Stimulated activated CD4-positive, alpha-beta T cell treated with anti-CD3 and anti-CD28 coated beads, Interleukin-1b, Interleukin-23, amount 100 ng/mL, for 1 hour (primary cell): ENCODE measurements at places on chromosomes 4 and X.

- no peak for DNase-seq
These were observed 782.9 kb upstream of the FTHL17 start for GRCh38 chrX:31854716-31855115.

GRCh38 chrX:96684339-96685209, at the start of gene DIAPH2:
Gene DIAPH2 (plus strand): TSS chrX:96684842.
- DNase-seq, result peak; percentile 12

GRCh38 chr4:145301386-145302080, 121.1 kb upstream of the OTUD4 start:
- no peak for DNase-seq

DNA sequence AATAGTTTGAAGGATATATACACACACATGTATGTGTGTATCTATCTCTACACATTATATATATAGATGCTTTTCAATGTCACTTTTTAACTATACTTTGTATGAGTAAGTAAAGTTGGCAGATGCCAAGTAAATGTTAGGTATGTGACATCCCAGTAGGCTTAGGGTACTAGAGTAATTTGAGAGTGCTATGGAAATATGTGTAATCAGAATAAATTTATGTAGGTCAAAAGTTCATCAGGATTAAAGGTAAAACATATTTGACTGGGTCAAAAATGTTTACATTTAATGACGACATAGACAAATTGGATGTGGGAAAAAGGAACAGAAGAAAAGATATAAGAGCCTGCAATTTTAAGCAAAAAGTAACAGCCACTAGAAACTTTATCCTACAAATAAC, 588.8 kb downstream of the ANKRD50 start:
- no peak for DNase-seq

GRCh38 chrX:15820106-15821073, 30.1 kb downstream of the ZRSR2 start:
- DNase-seq, result no peak

DNA sequence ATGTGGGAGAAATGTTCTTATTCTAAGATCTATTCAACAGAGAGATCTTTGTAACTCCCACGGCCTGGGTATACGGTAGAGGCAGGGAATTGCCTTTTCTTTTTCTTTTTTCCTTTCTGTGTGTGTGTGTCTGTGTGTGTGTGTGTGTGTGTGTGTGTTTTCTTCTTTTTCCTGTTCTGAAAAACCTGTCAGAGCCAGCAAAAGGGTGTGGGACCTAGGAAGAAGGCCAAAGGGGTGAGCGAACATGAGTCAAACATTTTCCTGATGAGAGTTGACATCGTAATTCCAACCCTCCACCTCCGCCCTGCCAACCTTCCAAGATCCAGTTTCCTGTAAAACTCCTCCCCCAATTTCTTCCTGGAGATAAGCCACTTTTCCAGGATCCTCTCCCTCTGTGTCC, 2.8 kb upstream of the CHIC2 start:
- DNase-seq, result no peak

GRCh38 chr4:111639876-111640275, 505.4 kb upstream of the FAM241A start:
- DNase-seq, result no peak

- no peak for DNase-seq
These were observed 157.0 kb upstream of the TLL1 start for GRCh38 chr4:165715989-165716388.

- no peak for DNase-seq
These were observed 170.4 kb upstream of the TET2 start for GRCh38 chr4:104976262-104976661.

GRCh38 chrX:129545408-129545807, 5.3 kb downstream of the OCRL start:
- no peak for DNase-seq

- DNase-seq, result no peak
These were observed 850 bp upstream of the CXCL3 start for GRCh38 chr4:74039315-74039763.

DNA sequence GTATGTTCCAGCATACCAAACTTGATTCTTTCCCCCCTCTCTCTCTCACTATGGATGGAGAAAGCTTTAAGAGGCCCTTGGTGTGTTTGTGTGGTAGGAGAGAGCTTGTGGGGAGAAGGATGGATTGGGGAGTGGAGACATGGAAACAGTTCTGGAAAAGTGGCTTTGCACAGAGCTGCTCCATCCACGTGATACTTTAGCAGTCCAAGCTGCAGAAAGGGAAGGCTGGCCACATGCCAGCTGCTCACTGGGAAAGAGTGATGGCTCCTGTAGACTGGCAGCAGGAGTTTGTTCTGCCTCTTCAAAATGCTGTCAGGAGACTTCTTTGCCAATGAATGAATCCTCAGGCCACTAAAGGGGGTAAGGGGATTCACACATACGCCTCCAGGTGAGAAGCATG, 21.7 kb upstream of the SEC24B start:
- DNase-seq, result no peak

DNA sequence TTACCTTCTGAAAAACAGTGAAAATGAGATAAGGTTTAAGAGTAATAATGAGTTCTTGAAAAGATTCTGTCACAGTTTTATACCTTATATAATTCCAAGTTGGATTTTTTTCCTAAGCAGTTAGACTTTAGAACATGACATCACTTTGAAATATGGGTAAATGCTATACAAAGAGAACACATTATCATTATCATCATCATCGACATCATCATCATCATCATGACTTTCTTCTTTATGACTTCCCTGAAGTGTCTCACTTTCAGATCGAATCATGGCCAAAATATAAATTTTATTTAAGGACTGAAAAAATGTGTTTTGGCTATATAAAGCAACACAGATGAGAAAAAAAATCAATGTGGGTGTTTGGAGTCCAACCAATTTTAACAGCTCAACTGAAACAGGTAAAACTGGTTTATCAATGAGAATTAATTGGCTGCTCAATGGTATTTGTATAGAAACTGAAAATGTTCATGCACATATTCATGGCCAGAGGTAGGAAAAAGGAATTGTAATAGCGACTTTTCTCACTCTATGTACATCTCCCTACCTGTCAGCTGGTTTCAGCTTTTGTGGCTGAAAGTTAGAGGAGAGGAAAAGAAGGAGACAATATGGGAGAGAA, 243.1 kb upstream of the GPC4 start:
- DNase-seq, result no peak

- DNase-seq, result peak; percentile 39
These were observed 745 bp downstream of the SLC39A8 start for GRCh38 chr4:102344520-102344953.

DNA sequence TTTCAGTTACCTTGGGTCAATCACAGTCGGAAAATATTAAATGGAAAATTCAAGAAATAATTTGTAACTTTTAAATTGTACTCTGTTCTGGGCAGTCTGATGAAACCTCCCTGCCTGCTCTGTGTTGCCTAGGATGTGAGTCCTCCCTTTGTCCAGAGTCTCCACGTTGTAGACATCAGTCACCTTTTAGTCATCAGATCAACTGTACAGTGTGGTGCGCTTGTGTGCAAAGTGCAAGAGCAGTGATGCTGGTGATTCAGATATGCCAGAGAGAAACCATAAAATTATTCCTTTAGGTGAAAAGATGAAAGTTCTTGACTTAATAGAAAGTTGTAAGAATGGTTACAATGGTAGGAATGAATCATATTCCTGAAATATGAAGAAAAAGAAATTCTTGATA, 1.4 kb downstream of the SPATA4 start:
- DNase-seq, result peak; percentile 9

- no peak for DNase-seq
These were observed 30.8 kb downstream of the NDNF start for GRCh38 chr4:121041307-121042090.

GRCh38 chrX:355329-356050, 31.2 kb downstream of the PPP2R3B start:
- DNase-seq, result no peak

DNA sequence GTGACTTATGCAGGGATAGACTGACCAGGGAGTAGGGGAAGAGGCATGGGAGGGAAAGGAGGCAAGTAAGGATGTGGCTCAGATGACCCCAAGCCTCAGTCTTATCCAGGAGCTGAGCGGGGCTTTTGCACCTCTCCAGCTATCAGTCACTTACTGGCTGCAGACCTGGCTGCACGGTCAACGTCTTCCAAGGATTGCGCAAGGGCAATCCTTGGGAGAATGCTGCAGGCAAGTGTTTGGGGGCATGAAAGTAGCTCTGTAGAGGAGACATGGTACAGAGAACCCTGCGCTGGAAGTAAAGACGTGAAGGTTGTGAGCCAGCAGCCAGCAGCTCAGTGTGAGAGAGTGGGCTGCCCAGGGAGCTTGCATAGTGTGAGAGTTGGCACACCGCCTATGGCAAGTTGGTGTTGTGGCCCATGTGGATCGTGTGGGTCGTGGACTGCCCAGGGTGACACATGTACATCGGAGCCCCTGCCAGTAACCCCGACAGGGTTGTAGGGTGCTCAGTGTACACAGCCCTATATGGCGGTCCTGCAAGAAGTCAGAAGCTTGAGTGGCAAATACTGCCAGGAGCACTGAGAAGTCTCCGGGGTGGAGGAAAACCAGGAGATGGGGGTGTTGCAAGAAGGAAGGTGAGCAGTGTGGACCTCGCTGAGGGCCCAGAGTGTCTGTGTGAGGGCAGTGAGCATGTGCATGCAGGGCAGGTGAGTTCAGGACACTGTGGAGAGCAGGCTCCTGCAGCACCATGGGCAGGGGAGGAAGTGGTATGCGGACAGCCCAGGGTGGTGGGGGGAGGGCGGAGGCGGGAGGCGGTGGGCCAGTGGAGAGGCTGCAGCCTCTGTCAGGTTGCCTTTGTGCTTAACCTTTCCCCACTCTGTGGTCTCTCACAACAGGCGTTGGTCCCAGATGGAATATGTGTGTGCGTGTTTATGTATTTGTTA, 50.9 kb downstream of the KIT start:
- no peak for DNase-seq

DNA sequence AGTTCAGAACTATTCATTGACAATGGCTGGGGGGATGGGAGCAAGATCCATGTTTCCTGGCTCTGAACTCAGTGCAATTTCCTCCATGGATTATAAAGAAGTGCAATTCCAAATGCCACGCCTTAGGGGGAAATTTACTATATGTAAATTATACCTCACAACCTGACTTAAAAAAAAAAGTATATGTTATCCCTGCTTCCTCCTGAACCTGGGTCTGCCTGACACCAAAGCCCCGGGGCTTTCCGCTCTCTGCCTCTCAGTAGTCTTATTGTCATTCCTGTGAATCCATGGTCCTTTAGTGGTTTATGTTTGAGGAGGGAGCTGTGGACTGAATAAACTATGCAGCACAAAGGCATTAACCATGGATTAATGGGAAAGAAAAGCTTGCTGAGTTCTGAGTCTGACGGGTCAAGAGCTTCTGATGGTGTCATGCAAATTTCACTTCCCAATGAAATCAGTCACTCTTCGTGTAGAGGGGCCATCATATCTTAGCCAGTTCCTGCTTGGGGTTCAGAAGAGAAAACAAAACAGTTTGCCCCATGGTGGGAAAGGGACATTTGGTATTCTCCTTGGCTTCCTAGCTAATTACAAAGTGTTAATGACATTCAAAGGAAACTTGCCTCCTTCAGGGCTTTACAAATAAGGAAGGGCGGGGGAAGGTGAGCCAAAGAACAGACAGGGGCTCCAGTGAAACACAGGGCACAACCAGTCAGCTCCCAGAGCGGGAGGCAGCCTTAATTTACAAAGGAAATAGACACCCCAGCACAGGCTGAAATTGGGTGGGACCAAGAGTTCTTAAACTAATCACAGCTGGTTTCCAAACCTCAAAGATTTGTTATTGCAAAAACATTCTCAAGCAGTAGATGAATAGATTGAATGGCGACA, 14.3 kb downstream of the FAM9C start:
- no peak for DNase-seq

- DNase-seq, result no peak
These were observed 101.4 kb upstream of the FRMPD3 start for GRCh38 chrX:107348051-107348450.

DNA sequence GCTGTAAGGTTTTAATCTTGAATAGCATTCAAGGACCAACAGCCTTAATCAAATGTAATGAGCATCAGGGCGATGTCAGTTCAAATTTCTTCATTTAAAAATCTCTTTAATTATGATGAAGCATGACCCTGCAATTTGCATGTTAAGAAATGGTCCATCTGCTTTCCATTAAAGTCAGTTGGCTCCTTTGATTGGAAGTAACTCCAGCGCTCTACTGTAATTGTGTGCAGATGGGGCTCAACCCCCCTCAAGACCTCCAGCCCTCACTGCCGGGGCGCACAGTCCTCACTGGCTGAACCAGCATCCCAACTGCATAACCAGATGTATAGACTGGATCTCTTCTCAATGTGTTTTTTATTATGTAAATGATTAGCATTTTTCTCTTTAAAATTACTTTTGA, 126.9 kb downstream of the VCX3B start:
- no peak for DNase-seq

- DNase-seq, result no peak
These were observed 67.9 kb downstream of the NHS start for GRCh38 chrX:17442898-17443297.

- no peak for DNase-seq
These were observed 95.4 kb upstream of the MYOZ2 start for GRCh38 chr4:119040261-119040660.

GRCh38 chr4:1171311-1172227, 814 bp downstream of the SPON2 start:
- peak; percentile 26 for DNase-seq

DNA sequence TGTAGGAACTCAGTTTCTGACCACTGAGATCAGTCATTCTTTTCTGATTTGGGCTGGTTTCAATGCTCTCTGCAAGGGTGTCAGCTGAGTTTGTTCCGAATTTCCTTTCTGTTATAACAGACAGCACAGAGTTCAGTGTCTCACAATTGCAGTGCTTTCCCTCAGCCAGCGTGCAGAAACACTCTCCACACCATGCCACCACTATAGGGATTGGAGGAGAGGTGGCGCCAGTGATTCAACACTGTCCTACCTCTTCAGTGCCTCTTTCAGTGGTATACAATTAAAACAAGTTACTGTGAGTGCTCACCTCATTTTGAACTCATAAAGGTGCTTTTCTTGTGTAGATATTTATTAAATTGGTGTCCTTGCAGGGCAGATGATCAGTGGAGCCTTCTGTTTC, 413.2 kb upstream of the CXorf51B start:
- DNase-seq, result no peak

DNA sequence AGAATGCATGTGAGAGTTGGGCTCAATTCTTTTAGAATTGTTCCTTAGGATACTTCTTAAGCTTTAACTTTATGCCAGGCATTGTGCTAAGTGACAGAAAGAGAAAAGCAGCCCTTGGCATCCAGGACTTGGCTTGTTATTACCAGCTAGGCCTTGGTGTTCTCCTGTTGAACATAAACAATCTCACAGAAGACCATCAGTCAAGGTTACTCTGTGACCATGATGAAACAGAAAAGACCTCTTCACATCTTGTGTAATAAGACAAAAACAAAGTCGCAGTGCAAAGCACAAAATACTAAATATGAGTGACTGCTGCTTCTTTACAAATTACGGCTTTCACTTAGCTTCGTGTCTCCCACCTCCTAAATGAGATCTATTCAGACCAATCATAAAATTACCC, 71.6 kb downstream of the CHIC2 start:
- no peak for DNase-seq

DNA sequence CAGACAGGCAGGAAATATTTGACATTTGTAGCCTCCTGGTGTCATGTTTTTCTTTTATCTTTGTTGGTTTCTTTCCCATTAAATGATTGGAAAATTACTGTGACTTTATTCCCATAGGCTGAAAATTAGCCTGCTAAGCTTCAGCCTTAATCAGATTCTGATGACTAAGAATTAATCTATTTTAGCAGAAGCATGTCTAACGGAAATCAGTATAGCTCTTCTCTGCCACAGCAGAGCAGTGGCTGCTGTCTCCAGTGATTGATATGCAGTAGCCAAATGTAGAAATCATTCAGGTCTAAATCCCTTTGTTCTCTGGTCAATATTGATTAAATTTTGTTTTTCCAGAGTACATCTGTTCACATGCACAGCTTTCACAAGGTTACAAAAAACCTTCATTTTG, 199.3 kb downstream of the GC start:
- no peak for DNase-seq

GRCh38 chrX:50111742-50112141, 89.1 kb downstream of the AKAP4 start:
- DNase-seq, result no peak
